ENCODE measurements at places on chromosomes 4 and X.

DNA sequence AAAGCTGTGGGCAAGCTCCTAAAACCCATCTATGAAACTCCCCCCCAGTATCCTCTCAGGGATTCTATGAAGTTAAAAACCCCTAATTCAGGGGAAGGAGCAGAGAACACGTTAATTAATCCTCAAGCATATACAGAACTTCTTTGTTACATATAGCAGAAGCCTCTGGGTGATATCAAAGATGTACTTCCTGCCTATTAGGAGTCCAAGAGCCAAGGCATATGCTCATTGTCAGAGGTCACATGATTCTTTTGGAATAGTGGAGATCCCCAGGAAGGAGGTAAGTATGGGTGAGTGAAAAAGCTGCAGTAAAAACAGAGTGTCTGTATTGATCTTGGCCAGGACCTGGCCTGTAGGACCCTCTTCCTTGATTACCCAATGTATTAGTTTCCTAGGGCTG lies 2.9 kb upstream of the SPARCL1 start:
- H3K4me3 ChIP-seq = no peak overlapping the region
- H3K4me1 ChIP-seq = no peaks in the 10 kb centered on the region
- DNase-seq = no peak
- H3K27ac ChIP-seq = no peak overlapping the region
- no peaks in the 10 kb centered on the region for H3K36me3 ChIP-seq
- H3K27me3 ChIP-seq = no peaks in the 10 kb centered on the region

GRCh38 chrX:15906041-15906943 lies 51.7 kb upstream of the AP1S2 start:
- H3K36me3 ChIP-seq = no peaks in the 10 kb centered on the region
- H3K4me3 ChIP-seq = no peak overlapping the region
- H3K4me1 ChIP-seq = peaks cover 7% of the 10 kb centered on the region
- H3K27me3 ChIP-seq = no peaks in the 10 kb centered on the region
- H3K27ac ChIP-seq = no peak overlapping the region

DNA sequence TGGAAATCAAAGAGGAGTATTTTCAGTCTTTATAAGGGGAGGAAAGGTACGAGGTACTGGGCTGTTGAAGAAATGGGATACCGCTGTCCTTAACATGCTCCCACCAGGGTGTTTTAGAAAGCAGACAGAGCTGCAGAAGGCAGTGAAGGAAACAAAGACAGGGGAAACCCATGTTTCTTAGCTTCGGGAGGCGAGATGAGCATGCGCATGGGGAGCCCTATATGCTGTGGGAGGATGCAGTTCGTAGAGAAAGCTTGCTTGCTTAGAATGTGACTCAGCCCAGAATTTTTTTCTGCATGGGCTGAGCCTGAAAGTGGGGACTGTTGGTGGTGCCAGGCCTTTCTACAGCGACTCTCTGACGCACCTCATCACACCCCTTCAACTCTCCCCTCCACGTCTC lies 28.8 kb upstream of the SCOC start:
- no peak overlapping the region for H3K4me3 ChIP-seq
- no peaks in the 10 kb centered on the region for H3K36me3 ChIP-seq
- peaks cover 2% of the 10 kb centered on the region for H3K4me1 ChIP-seq
- H3K27me3 ChIP-seq = peaks cover 14% of the 10 kb centered on the region

- H3K27me3 ChIP-seq = no peaks in the 10 kb centered on the region
- H3K4me3 ChIP-seq = no peak overlapping the region
- H3K36me3 ChIP-seq = peaks cover 24% of the 10 kb centered on the region
These were observed 57.8 kb downstream of the RAP1GDS1 start for GRCh38 chr4:98319021-98319420.
